ENCODE measurements at places on chromosomes 3 and 15. TPM values are rescaled to one million over a fixed set of nuclear protein-coding genes. Genes with fewer than 3 reads are reported as not detected.

The XCR1 gene
- not detected for total RNA-seq

The GOLGA6L10 gene
- 0.49 TPM for total RNA-seq

The ITGA11 gene
- 81.1 TPM for total RNA-seq

The RTP4 gene
- total RNA-seq, result 2.8 TPM

The TPRA1 gene
- total RNA-seq, result 25.6 TPM

The CAMK2N2 gene
- 0.09 TPM for total RNA-seq

The SMCO1 gene
- not detected for total RNA-seq

The ISL2 gene
- total RNA-seq, result not detected

The NME9 gene
- not detected for total RNA-seq

The PIERCE2 gene
- total RNA-seq, result 6.6 TPM

The PTPN9 gene
- 14.4 TPM for total RNA-seq

The UBA7 gene
- total RNA-seq, result 69.4 TPM

The ROPN1 gene
- not detected for total RNA-seq

The SETD5 gene
- total RNA-seq, result 80.2 TPM

The RBMS3 gene
- 84.1 TPM for total RNA-seq

The BUB1B gene
- 35.2 TPM for total RNA-seq

The PRSS50 gene
- total RNA-seq, result not detected

The CDCP1 gene
- total RNA-seq, result 32.8 TPM

The NAALADL2 gene
- total RNA-seq, result 11.4 TPM

The NGLY1 gene
- total RNA-seq, result 11.8 TPM

The SEMA3B gene
- total RNA-seq, result 9.7 TPM

The ARGFX gene
- total RNA-seq, result not detected

The ADAMTSL3 gene
- total RNA-seq, result 2.0 TPM

The EOMES gene
- total RNA-seq, result not detected

The FMN1 gene
- 9.2 TPM for total RNA-seq

The SAMD7 gene
- total RNA-seq, result not detected

The ACOX2 gene
- 19.2 TPM for total RNA-seq

The C3orf52 gene
- total RNA-seq, result 10.7 TPM

The CNTN3 gene
- 0.74 TPM for total RNA-seq

The BOC gene
- 16.9 TPM for total RNA-seq

The CCR2 gene
- not detected for total RNA-seq

The GOLGA6L22 gene
- total RNA-seq, result not detected

The CYP19A1 gene
- 3.1 TPM for total RNA-seq

The CLRN1 gene
- total RNA-seq, result not detected

The OXTR gene
- 6.1 TPM for total RNA-seq

The LRCH3 gene
- 91.1 TPM for total RNA-seq

The CEMIP gene
- total RNA-seq, result 249 TPM

The CHRM5 gene
- total RNA-seq, result not detected

The CCDC9B gene
- total RNA-seq, result 16.2 TPM

The MFGE8 gene
- total RNA-seq, result 217 TPM

The TRH gene
- total RNA-seq, result 2.5 TPM

The MOBP gene
- total RNA-seq, result not detected

The NKTR gene
- 101 TPM for total RNA-seq

The LINGO1 gene
- not detected for total RNA-seq
